ENCODE measurements at places on chromosomes 12 and 14.

DNA sequence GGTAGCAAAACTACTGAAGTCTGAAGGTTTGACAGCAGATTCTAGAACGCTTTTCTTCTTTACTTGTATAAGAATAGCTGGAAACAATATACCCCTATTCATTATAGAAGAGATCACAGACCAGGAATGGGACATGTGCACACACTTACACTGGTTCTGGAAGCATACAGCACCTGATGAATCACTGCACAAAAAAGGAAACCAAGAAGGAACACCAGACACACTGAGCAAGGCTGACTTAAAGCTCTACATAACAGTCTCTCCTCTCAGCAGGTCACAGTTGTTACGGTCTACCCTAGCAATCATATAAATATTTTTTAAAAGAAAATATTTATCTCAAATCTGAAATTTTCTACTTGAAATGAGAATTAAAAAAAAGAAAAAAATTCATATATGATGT is 13.5 kb downstream of the ATP2B1 start:
- no peak for DNase-seq

DNA sequence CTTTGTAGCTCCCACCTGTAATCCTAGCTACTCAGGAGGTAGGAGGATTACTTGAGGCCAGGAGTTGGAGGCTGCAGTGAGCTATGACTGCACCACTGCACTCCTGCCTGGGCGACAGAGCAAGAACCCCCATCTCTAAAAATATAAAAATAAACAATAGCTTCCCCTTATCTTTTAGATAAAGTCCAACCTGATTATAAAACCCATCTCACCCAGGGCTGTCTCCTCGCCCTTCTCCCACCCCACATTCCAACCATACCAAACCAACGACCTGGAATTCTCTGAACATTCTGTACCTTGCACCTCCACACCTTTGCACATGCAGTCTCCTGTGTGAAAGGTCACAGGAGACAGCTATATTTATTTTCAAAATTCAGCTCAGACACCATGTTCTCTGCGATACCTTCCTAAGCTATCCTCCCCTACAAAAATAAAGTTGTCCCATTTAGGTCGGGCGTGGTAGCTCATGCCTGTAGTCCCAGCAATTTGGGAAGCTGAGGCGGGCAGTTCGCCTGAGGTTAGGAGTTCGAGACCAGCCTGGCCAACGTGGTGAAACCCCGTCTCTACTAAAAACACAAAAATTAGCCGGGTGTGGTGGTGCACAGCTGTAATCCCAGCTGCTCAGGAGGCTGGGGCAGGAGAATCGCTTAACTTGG is 7.7 kb downstream of the SLC7A7 start:
- DNase-seq, result no peak

DNA sequence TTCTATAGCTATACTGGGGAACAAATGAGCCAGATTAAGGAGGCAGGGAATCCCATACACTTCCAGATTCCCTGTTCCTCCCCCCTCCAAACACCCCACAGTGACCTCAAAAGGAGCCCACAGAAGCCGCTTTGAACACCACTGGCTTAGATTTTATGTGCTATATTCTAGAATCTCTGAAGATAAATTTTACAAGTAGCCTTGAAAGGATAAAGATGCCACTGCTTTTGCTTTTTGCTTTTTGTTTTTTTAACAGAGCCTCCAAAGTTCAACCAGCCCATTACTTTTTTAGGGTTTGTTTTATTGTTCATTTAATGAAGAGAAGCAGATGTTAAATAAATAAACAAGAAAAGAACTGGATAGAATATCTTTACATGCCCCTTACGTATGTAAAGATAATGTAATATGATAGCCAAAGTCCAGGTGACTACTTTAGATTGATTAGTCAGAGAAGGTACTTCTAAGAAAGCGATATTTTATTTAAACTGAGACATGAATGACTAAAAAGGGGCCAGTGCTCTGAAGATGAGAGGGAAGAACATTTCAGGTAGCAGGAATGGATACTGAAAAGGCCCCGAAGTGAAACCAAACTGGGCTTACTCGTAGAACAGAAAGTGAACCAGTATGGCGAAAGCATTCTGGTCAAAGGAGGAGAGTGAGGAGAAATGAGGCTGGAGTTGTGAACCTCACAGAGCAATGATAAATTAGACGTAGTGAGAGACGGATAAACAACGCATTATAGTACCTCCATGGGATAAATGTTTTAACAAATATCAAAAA is 44.6 kb downstream of the DUSP6 start:
- DNase-seq, result no peak

GRCh38 chr12:82698708-82699564 is 12.2 kb downstream of the TMTC2 start:
- no peak for DNase-seq

DNA sequence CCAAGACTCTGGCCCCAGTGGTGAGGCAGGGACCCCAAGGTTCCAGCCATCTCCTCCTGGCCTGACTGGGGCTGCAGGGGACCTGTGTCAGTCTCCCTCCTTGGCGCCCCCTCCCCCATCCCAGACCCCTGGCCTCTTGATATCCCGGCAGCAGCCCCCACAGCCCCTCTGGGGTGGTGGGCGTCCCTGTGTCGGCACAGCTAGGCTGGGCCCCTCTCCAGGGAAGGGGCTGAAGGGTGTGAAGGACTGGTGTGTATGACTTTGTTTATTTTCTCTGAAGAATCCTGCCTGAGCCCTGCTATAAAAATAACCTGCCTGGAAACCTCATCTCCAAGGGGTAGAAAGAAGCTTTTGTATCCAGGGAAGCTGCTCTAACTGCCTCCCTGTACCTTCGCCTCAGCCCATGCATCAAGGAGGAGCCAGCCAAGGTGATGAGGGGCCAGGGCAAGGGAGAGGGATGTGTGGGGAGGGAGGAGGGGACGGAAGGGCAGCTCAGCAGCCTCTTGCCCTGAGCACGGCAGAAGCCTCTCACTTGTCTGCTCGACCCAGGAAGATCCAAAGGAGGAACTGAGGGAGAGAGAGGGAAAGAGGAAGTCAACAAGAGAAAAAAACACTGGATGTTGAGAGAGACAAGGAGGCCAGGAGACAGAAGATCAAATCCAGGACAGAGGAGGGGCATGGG is 25.4 kb upstream of the COL2A1 start:
- no peak for DNase-seq

GRCh38 chr12:57370696-57371095 is 60.1 kb downstream of the R3HDM2 start:
- peak; percentile 8 for DNase-seq

DNA sequence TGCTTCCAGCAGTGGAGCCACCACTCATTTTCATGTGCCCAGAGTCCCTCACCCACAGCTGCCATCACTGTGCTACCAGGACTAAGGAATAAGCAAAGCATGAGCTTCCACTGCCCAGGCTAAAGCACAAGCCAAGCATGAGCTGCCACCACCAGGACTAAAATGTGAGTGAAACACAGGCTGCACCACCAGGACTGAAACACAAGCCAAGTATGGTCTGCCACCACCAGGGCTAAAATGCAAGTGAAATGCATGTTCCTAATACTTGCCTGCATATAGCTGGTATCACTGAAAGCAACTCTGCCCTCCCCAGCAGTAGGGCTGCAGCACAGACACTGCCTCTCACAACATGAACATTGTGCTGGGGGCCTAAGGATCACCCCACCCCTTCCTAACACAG is 30.0 kb downstream of the CEP83 start:
- no peak for DNase-seq

DNA sequence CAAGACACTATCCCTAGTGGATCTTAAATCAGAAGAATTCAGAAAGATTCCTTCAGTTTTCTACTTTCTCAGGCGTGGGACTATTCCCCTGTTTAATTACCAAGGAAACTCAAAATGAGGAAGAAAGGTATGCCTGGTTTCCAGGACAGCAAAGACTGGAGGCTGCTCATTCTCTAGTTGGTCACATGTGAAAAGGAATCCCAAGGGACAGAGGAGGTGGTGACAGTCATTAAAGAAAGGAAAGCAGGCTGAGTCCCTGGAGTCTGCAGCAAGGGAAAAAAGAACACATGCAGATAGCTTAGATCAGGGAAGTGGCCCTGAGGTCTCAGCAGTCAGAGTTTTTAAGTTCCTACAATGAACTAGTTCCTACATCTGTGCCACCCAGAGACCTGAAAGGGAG is 165.4 kb upstream of the CCDC198 start:
- no peak for DNase-seq

DNA sequence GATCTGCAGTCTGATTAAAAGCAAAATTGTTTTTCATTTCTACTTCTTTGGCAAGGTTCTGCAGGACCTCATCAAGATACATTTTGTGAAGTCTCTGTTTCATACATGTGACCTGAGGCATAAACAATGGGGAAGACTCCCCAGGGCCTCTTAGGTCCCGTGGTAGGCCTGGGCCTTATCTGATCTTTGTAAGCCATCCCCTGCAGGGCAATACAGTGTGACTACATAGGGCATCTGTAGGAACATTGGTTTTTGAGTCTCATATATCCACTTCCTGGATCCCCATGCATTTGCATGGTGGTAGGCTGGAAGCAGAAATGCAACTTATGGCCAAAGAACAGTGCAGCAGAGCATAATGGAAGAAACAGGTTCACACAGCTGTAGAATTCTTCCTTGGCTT is 6.0 kb downstream of the FAR2 start:
- no peak for DNase-seq

- no peak for DNase-seq
Measured at GRCh38 chr14:23159532-23159931, 23.9 kb downstream of the SLC7A8 start.

- DNase-seq, result peak; percentile 71
Measured at GRCh38 chr14:53515276-53515675, 362.2 kb upstream of the DDHD1 start.

DNA sequence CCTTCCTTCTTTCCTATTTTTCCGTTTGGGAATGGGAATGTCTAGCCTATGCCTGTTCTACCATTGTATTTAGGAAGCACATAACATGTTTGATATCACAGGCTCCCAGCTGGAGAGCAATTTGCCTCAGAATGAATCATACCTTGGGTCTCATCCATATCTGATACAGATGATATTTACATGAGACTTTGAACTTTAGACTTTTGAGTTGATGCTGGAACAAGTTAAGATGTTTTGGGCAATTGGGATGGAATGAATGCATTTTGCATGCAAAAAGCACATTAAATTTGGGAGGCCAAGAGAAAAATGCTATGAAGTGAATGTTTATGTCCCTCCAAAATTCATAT is 61.9 kb upstream of the BEGAIN start:
- peak; percentile 38 for DNase-seq

GRCh38 chr14:102363182-102363943 is 622 bp downstream of the TECPR2 start:
- no peak for DNase-seq

- DNase-seq, result no peak
Measured at GRCh38 chr14:29465095-29465494, 462.6 kb downstream of the PRKD1 start.

- no peak for DNase-seq
Measured at GRCh38 chr14:48417715-48418500, 742.5 kb upstream of the MDGA2 start.

- no peak for DNase-seq
Measured at GRCh38 chr12:98612696-98613334, 19.3 kb downstream of the SLC25A3 start.

- DNase-seq, result peak; percentile 36
Measured at GRCh38 chr12:117025481-117026151, 73.6 kb downstream of the TESC start.

DNA sequence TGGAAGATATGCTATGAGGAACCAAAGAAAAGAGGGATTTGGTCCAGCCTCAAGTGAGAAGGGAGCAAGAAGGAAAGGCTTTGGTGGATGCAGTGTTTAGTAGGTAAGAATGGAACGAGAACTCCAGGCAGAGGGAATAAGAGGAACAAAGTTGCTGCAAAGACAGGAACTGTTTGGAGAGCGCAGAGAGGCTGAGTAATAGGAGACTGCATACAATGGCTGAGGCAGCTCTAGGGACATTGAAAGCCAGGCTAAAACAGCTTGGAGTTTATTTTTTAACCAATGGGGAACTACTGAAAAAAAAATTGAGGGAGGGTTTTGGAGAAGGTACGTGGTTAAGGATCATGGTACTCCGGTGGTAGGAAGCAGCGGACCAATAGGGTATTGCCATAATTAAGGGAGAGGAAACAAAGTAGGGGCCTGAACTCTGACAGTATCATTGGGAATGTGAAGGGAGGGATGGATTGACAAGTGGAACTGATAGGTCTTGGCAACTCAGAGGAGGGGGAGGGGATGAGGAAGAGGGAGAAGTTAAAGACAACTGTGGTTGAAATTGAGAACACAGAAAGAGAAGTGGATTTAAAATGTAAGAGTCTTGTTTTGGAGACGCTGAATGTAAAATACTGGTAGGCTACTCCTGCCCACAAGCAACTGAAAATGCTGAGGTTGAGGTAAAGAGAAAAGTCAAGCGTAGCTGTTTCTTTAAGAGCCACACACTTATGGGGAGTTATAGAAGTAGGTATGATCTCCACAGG is 4.8 kb downstream of the ASCL4 start:
- no peak for DNase-seq

DNA sequence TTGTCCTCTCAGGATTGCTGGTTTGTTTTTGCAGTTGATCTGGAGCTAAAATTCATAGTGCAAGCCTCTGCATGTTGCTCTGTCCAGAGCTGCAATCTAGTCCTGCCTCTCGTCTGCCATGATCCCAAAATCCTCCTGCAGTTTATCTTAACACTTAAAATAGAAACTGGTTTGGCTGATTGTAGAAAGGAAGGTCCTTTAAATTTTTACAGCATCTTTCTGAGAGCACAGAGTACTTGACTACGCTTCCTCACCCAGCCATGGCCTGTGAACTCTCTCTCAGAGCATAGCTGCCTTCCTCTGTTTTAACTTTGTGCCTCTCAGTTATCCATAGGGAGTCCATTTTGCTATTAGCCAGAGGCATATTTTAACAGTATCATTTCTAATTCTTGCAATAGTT is 877.1 kb downstream of the C12orf50 start:
- no peak for DNase-seq

DNA sequence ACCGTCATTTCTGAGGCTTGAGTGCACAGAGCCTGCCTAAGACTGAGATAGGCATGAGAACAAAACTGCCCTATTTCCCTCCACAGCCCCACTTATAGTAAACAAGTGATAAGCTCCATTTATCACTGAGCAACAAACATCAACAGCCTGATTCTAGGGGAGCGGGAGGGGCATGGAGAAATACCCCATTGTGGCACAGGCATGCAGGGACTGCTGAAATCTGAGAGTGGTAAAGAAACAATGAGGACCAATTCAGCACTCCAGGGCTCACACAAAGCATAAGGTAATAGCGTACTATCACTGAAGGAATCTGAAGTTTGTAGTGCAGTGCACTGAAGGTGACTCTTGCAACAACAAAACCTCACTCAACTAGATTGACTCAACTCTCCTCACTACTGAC is 186.7 kb downstream of the ANO2 start:
- no peak for DNase-seq

DNA sequence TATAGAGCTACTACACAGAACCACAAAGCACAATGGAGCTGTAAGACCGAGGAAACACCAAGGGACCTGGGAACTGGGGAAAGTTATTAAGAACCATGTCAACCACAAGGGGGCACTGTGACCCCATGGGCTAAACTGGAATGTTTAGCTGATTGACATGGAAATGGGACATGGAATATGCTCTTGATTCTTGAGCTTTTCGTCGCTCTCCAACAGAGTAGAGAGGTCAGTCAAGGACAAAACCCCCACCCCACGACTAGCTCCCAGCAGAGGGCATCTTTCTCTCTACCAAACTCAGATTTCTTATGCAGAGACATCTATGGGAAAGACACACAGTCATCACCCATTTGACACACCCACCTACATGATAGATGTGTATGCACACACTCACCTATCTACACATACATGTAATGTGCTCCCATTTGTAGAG is 10.1 kb downstream of the NDRG2 start:
- DNase-seq, result peak; percentile 56

GRCh38 chr14:64324895-64325294 is 30.7 kb upstream of the ESR2 start:
- DNase-seq, result peak; percentile 71
